ENCODE measurements at places on chromosomes 2 and 18.

DNA sequence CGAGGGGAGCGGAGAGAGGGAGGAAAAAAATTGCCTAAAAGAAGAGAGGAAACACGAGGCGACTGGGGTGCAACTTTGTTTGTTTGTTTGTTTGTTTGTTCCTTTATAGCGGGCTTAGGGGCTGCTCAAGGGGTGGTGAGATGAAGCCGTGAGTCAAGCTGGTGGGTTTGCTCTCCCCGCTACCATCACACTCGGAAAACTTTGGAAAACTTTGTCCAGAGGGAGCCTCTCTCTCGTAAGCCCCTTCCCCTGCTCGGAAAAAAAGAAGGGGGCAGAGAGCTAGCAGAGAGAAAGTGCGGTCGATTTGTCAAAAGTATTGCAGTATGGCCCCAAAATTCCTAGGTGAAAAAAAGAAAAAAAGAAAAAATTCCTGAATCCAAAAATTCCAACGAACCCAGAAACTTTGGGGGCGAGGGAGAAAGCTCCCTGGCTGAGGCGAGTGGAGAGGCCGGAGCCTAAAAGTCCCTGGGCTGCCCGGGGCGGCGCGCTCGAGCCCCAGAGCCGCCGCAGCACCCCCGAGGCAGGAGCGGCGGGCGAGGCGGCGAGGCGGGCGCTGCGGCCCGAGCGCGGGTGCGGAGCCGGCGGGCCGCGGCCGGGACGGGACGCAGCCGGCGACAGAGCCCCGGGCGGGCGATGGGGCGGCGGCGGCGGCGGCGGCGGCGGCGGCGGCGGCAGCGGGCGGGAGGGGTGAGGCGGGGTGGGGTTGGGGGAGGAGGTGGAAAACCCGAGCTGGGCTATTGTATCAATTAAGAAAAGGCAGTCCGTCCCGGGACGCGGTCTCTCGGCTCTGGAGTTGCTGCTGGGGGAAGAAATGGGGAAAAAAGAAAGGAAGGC lies 558 bp upstream of the CYP26B1 start:
- DNase-seq, result no peak

DNA sequence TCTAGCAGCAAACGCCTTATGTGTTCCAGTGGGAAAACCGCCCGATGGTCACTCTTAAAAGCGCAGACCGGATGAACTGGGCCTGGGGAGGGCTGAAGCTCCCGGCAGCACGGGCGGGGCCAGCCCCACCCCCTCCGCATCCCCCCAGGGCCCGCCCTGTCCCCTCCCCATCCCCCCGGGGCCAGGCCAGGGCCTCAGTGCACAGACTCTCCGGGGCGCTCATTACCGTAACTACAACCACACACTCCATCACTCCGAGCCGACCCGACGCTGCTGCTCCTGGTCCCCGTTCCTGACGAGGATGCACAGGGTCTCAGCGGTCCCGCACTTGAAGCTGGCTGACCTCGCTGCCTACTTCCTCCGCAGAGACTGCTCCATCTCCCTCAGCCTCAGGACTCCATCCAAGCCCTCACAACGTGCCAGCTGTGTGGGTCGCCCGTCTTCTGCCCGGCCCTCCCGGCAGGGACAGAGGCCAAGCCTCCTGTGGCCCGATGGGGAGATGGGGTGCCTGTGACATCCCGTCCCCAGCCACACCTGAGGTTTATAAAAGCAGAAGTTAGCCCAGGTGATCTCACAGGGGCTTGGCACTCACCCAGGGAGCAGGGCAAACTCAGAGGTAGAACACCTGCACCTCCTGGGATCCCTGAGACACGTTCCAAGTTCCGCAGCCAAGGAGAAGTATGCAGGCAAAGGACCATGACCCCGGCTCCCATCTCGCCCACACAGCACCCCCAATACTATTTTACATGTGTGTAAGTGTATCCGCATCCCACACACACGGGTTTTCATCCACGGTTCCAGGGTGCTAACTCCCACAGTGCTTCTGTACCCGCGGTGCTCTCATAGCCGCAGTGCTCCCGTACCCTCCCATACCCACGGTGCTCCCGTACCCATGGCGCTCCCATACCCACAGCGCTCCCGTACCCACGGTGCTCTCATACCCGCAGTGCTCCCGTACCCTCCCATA lies 36.0 kb downstream of the SLC66A2 start:
- no peak for DNase-seq

DNA sequence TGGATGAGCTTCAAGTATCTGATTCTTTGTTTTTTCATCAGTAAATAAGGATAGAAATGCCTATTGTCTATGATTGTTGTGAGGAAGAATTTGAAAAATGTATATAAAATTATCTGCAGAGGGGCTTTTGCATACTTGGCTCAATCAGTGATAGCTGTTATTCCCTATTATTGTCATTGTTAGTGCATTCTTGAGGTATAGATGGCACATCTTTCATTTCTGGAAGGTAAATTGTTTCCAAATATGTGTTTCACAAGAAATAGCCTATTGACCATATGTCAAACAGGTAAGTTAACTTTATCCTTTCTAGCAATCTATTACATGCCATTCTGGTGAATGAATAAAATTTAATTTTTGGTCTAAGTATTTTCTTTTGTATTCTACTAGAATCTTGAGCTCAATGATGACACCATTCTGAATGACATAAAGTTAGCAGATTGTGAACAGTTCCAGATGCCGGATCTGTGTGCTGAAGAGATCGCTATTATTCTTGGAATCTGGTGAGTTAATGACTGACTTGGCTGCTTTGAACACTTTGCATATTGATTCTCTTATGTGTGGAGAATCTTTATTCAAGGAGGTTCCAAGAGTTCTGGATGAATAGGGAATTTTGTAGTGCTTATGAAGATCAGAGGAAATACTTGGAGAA lies 44.2 kb downstream of the TTC27 start:
- no peak for DNase-seq

DNA sequence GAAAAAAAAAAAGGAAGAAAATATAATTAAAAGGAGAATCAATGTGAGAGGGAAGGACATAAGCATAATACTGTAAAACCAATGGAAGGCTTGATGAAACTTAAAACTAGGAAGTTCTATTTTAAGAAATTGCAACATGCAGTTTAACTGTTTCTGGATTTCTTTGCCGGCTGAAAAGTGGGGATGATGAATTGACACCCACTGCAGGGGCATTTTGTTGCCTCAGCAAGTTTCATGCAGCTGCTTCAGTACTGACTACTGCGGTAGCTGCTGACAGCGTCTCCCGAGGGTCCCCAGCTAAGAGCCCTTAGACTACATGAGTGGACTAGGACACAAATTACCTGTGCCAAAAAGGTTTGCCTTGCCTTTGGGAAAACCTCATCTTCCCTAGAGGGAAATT lies 69.2 kb downstream of the B3GNT2 start:
- DNase-seq, result no peak

DNA sequence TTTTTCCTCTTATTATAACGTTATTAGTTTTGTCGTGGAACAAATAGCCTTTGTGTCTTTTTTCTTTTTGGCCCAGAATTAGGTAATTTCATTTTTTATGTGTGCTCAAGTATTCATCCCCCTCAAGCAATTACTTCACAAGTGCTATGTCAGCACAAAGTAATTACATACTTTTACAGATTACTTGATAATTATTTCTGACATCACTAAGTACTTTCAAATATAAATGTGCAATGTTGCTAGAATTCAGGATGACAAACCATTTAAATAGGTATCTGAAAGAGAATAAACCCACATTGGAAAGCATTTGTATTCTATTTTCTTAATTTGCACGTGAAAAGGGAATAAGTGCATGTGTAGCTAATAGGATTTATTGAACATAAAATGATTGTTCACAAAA lies 238.2 kb downstream of the CDH7 start:
- no peak for DNase-seq

- no peak for DNase-seq
Observed at GRCh38 chr2:236207472-236207871, 39.3 kb upstream of the GBX2 start.

DNA sequence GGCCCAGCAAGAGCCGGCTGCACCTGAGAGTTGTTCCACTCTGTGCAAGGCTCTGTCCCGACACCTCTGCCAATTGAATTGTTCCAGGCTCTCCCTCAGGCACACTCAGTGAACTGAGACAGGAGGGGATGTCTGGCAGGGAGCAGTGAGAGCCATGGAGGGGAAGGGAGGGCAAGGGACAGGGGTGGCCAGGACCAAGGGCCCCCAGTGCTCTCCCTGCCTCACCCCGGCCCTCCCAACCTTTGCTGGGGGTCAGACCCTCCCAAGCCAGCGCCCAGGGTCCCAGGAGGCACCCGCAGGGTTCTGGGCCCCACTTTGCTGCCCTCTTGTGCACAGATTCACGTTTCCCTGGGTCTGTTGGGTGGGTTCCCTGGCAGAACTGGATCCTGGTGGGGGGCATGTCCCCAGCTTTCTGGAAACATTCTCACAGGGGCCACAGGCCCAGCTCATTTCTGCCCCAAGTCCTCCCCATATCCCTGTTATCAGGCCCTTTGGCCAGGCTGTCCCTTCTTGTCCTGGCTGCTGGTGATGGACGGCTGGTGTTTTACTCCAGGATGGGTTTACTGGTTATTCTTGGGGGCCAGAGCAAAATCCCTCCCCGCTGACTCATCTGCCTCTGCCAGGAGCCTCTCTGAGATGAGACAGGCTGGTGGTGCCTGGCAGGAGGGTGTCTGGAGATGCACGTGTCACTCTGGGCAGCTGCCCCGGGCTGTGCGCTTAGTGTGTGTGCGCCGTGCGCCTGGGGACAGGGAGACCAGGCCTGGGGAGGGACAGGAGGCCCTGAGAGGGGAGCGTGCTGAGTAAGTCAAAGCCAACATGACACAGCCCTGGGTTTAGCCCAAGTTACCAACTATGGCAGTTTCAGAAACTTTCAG lies 136.5 kb upstream of the CTDP1 start:
- peak; percentile 52 for DNase-seq

- DNase-seq, result no peak
Observed at GRCh38 chr2:57180042-57180567, 866.5 kb upstream of the VRK2 start.

- no peak for DNase-seq
Observed at GRCh38 chr2:206218156-206218555, 56.3 kb upstream of the ZDBF2 start.

- DNase-seq, result no peak
Observed at GRCh38 chr2:119206201-119206600, 17.4 kb upstream of the STEAP3 start.

DNA sequence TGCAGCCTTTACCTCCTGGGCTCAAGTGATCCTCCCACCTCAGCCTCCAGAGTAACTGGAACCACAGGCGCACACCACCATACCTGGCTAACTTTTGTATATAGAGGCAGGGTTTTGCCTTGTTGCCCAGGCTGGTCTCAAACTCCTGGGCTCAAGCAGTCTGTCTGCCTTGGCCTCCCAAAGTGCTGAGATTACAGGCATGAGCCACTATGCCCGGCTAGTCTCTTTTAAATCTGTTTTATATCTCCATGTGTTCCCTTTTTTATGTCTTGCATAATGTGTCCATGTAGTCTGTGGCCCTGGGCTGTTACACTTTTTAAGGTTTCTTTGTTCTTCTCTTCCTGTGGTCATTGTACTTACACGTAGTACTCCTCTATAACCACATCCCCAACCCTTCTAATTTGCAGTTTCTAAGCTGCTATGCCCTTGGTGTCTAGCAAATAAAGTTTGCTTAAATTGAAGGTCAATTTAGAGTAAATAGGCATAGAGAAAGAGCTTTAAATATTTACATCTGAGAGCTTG lies 168.2 kb downstream of the MCFD2 start:
- DNase-seq, result no peak

DNA sequence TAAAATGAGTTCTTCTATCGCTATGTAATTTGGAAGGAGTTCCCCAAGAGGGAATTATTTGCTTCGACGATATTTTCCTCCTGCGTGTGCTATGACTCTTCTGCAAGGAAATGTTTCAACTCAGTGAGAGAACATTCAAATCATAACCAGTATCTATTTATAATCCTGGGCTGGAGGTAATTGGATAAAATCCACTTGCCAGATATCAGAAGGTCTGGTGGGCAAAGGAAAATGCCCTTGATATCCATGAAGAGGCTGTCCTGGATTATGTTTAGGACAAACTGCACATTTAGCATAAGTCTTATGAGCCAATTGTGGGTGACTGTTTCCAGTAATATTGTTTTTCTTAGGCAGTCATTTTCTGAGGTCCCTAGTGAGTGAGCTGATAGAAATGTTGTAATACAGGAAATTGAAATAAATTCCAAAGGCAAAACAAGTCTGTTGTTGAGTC lies 17.7 kb downstream of the RPIA start:
- no peak for DNase-seq

GRCh38 chr2:101047774-101048173 lies 45.7 kb downstream of the RPL31 start:
- DNase-seq, result no peak

DNA sequence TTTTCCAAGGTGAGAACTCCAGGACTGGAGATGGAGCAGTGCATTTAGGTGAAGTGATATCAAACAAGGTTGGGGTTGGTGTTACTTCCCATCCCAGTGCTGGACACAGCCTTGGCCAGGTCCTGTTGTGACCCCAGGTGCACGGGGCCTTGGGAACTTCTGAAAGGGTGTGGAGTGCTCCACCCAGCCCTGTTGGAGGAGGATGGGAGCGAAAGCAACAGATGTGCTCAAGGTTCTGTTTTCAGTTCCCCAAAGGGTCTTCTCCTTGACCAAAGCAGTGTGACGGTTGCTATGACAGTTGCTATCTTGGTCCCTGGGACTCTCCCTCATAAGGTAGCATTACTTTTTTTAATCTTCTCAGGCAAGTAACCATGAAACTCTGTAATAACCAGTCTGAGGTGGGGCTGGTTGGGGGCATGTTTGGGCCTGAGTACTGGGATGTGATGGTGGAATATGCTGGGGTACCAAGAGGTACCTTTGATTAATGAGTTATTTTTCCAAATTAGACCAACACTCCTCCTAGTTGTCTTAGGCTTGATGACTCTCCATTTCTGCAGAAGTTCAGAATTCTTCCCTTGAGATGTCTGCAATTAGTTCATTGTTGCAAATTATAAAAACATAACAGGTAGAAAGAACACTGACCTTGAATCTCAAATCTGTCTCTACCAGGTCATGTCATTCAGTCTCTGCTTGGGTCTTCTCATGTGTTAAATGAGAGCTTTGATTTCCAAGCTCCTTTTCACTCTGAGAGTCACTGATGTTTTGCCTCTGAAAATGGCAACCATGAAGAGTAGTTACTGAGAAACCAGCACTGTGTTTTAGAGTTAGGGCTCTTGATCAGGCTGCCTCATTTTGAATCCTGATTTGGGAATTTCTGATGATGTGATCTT lies 154.5 kb downstream of the RPIA start:
- no peak for DNase-seq

DNA sequence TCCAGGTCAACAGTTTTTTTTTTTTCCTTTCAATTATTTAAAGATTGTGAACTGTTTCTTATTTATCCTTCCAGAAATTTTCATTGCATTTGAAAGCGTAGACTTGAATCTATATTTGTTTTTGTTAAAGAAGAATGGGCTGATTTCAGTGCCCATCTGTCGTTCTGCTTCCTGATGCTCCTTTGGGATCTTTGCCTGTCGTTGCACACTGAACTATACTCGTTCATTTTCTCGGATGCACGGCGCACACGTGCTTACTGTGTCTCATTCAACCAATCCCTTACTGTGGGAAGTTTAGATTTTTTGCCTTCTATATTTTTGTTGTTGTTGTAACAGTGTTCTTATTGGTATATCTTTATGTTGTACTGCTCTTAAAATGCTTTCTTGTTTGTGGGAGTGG lies 149.7 kb downstream of the VAPA start:
- DNase-seq, result no peak

GRCh38 chr2:98932778-98933343 lies 3.2 kb downstream of the CRACDL start:
- DNase-seq, result no peak

GRCh38 chr2:236857246-236857645 lies 228.4 kb upstream of the COPS8 start:
- DNase-seq, result no peak
